ENCODE measurements at places on chromosomes 5 and 9. TPM values are rescaled to one million over a fixed set of nuclear protein-coding genes. Genes with fewer than 3 reads are reported as not detected.

- DNase-seq, result no peak
Measured at GRCh38 chr5:83085106-83085505, 7.8 kb downstream of the XRCC4 start.

- DNase-seq, result peak; percentile 69
Measured at GRCh38 chr5:132947671-132948070, 15.8 kb downstream of the AFF4 start.

DNA sequence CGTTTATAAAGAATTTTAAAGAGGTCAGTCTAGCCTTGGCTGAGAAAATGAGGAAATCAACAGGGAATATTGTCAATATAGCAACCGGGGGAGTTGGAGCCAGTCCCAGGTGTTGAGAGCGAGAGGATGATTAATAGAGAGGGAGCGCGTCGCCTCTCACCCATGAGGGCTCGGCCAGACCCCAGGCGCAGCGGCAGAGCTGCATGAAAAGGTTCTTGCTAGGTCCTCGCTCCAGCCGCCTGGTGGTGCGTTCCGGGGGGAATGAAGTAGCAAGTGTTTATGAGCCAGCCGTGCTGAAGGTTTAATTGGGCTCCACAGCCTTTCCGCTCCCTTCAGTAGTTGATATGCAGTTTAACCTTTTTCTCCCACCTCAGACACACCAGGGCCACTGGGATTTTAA is 167.3 kb upstream of the IRX1 start:
- no peak for DNase-seq

GRCh38 chr9:109467936-109468335 is 30.2 kb downstream of the PTPN3 start:
- peak; percentile 11 for DNase-seq

DNA sequence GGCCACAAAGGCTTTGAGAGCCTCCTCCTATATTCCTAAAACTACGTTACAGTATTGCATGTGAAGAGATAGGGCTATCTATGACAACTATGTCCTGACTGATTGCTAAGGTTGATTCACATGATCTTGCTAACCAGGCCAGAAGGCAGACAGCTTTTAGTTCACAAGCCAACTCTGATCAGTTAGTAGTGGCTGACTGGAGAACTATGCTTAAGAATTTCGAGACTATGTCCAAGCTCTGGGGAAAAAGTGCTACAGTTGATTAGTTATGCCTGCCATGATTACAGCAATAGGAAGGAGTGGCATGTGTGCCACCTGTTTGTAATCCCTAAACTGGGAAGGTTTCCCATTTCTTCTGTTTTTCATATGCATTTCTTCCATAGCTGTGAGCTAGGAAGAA is 223.4 kb downstream of the DOCK8 start:
- DNase-seq, result peak; percentile 91

KCNIP1 gene
- total RNA-seq, result not detected

ERCC6L2 gene
- total RNA-seq, result 93.3 TPM

DNA sequence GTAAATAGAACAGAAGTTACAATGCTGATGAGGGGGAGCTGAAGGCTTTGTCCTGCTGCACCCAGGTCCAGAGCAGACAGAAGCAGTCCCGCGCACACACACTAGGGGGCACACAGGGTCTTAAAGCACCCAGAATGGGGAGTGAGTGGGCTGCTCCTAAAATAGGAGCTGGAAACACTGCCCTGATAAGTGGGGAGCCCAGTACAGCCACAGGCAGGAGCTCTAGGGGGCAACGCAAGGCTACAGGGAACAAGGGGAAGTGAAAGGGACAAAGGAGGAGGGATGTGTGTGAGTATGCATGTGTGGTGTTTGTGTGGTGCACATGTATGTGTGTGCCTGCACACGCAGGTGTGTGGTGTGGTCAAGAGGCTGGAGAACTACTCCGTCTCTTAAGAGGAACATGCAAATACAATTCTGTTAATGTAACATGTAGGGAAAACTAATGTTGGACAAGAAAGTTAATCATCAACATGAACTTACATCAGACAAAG is 191.5 kb downstream of the ROR2 start:
- peak; percentile 56 for DNase-seq

Measured in fibroblast of the aortic adventitia (primary cell).